Pancreas (tissue), 10 donors: ENCODE measurements at places on chromosomes 5 and 9. TPM values are rescaled to one million over a fixed set of nuclear protein-coding genes. Genes with fewer than 3 reads are reported as not detected.
A peak's percentile ranks its signal among the peaks of the same experiment; 100 is the strongest.

GRCh38 chr9:36797471-36798220 is 225.0 kb downstream of the MELK start:
- no peak for DNase-seq

GRCh38 chr5:88393042-88393441 is 124.4 kb upstream of the TMEM161B start:
- DNase-seq: no peak

- DNase-seq: no peak
These were observed 361.4 kb upstream of the RPS23 start for GRCh38 chr5:82639393-82640144.

The SLC25A2 gene
- 0.20 TPM for total RNA-seq

DNA sequence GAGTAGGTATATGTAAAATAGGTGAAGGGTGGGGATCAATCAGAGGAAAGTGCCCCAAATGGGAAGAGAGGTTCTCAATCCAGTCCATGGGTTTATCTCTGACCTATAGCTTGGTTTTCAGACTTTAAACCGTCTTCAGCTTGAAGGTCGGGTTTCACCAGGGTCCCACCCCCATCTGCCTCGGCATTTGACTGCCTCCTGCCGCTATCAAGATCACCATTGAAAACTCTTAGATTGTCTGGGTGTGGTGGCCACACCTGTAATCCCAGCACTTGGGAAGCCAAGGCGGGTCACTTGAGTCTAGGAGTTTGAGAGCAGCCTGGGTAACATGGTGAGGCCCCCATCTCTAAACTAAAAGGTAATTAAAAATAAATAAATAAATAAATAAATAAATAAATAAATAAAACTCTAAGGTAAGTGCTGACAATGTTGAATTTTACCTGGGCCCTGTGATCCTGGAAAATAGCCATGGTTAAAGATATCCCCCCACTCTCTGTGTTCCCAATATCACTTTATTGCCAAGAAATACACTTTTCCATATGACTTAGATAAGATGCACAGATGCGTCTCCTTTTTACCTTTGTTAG is 48.8 kb downstream of the TARS1 start:
- no peak for DNase-seq

The RGS7BP gene
- total RNA-seq: 0.14 TPM

DNA sequence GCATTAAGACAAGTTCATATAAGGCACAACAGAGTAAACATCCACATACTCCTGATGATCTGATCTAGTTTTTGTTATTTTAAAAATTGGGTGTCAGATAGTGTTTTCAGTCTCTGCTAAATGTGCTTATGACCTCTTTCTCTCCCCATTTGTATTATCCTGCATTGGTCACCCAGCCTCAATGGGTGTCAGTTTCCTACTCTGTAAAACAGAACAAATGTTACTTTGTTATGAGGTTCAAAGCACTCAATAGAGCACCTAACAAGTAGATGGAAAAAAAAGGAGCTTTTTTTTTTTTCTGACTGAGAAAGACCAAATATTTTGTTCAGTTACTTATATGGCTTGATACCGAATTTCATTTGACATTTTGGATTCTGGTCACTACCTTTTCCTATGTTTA is 33.6 kb upstream of the RASGRF2 start:
- no peak for DNase-seq

The IFNB1 gene
- total RNA-seq: not detected

GRCh38 chr5:34502581-34502980 is 153.5 kb upstream of the RAI14 start:
- DNase-seq: no peak

- no peak for DNase-seq
These were observed 35.1 kb downstream of the FAM13B start for GRCh38 chr5:137997726-137998213.

DNA sequence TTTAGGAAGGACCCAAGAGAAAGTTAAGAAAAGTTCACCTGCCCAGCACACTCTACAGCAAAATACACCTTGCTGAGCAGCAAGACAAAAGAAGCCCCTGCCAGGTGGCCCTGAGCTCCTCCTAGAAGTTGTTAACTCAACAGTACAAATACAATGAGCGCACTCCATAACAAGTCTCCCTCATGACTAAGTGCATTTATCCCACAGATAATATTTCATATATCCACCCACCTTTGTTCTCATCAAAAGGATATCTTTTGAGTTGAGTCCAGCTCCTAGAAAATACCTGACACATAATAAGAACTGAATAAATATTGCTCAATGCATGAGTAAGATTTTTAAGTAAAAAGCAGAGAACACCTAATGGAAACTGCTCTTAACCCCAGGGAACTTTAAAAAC is 73.3 kb downstream of the ABCA1 start:
- no peak for DNase-seq

DNA sequence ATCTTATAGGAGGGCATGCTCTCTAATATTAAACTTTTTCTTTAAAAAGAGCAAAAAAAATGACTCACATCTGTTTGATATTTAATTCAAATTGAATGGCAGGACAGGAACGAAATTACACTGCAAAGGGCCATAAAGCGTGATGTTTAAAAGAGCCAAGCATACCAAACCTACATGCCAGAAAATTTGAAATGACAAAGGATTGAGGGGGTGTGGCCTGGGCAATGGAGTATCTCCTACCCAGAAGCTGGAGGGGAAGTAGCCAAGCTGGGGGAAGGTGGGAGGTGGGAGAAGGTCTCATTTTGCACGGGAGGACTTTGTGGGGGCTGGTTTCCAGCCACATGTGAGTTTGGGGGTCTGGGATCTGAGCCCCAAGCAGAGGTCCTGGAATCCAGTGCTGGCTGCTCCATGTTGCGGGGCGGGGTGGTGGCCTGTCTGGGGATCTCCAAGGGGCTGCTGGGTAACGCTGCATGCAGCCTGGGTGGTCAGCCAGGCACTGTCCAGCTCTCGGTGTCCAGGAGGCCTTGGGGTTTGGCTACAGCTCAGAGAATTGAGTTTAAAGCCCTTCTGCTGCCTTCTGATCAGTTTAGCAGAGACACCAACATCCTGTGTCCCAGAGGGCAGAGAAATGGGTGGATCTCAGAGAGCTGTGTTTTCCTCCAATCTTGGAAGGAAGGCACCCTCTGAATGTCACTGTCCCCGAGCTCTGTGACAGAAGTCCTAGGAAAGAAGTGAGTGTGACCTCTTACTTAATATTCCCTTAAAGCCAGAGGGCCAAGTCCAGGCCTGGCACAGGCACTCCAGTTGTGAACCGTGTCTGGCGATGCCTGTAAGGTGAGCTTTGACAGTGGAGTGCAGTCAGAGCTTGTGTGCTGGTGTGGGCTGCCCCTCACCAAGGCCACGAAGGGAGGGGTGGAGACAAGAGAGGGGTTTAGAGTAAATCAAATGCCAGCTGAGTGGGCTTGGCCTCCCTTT is 7.6 kb downstream of the DCANP1 start:
- no peak for DNase-seq

- no peak for DNase-seq
These were observed 1.7 kb downstream of the LCN1 start for GRCh38 chr9:135522931-135523330.

GRCh38 chr5:142716963-142717362 is 31.1 kb upstream of the FGF1 start:
- peak; percentile 33 for DNase-seq

DNA sequence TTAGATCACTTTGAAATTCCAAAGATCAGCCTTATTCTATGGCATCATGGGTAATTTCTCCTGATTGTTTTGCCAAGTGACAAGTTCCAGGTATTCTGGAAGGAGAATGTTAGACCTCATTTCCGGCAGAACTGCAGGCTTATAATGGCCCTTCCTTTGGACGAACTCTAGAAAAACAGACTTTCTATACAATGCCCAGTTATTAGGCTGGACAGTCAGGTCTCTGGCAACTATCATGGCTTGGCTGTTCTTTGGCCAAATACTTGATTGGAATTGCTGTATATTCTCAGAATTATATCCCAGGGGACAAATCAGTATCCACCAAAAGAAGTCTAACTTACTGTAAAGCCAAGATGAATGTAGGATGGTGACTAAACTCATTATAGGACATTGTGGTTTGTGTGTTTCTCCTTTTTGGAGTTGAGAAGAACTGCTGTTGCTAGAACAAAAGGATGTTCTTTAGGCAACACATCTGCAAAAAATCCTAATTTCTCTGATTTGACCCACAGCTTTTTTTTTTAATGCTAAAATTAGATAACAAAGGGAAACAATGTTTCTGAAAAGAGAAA is 69.0 kb downstream of the ADAMTSL1 start:
- no peak for DNase-seq

- no peak for DNase-seq
These were observed 12.7 kb upstream of the EGFL7 start for GRCh38 chr9:136650021-136650420.

DNA sequence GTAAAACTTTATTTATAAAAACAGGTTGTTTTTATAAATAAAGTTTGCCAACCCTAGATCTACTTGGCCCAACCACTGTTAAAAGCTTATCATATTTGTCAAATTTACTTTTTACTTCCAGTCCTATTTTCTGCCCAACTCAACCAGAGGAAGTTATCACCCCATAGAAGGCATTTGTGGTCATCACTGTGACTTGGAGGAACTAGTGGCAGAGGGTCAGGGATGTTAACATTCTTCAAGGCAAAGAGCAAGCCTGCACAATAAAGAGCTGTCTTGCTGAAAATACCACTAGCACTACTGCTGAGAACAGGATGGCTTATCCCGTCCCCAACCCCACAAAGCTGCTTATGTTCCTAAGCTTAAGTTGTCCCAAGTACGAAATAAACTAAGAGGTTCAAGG is 22.3 kb downstream of the TTC33 start:
- DNase-seq: no peak

The ANKRD33B gene
- 2.7 TPM for total RNA-seq

GRCh38 chr9:19552282-19553105 is 143.7 kb downstream of the ACER2 start:
- no peak for DNase-seq

The PRUNE2 gene
- 2.2 TPM for total RNA-seq

GRCh38 chr5:170114271-170114670 is 8.6 kb downstream of the FOXI1 start:
- no peak for DNase-seq

The WDR38 gene
- total RNA-seq: not detected

- no peak for DNase-seq
These were observed 80.0 kb upstream of the TRIO start for GRCh38 chr5:14063138-14063537.

- no peak for DNase-seq
These were observed 158.3 kb upstream of the PITX1 start for GRCh38 chr5:135192351-135192750.

The TAF11L5 gene
- not detected for total RNA-seq

The ASS1 gene
- total RNA-seq: 22.3 TPM

The SEMA5A gene
- total RNA-seq: 8.8 TPM

DNA sequence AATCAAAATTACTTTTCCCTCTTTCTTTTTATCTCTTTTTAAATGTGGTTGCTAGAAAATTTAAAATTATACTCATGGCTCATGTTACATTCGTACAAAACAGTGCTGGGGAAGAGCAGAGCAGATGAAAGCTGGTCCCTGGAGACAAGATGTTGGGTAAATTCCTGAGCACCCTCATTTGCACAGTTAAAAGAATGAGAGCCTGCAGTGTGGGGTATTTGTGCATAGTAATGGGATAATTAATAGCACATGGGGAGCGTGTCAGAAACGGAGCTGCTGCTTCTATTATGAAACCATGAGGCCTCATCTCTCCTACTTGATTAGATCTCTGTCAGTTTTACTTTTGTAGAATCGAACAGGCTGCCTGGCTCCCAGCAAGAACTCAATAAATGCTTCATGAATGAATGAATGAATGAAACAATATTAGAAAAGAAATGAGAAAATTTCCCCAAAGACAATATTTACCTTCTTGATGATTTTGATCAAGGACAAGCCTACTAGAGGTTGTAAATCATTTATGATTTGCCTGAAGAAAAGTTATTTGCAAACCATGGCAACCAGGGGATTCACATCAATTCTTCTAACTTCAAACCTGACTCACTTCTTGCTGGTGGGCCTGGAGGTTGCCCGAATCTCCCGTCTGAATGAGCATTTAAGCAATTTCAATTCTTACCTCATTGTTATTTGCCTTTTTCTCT is 177.2 kb upstream of the TUT7 start:
- DNase-seq: no peak

GRCh38 chr5:144313147-144313726 is 142.6 kb downstream of the KCTD16 start:
- DNase-seq: no peak

- DNase-seq: no peak
These were observed 69.3 kb downstream of the WWC1 start for GRCh38 chr5:168360521-168361285.

GRCh38 chr5:142568283-142568995 is 117.5 kb downstream of the FGF1 start:
- no peak for DNase-seq

DNA sequence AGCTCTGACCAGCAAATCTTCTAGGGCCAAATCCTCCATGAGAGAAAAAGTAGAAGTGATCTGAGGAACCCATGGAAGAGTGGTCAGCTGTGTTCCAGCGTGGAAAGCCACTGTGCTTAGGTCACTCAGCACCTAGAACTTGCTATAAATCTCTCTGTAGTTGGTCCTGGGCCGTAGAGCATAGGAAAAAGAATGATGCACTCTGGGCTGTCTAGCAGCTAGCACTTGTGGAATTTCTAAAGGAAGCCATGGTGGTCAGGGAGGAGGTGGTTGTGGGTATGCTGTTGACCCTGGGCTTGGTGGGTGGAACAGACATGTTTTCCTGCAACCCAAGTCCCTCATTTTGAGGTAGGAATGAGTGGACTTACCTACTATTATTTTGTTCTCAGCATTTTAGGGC is 48.1 kb downstream of the GGTA1 start:
- no peak for DNase-seq

The AP3B1 gene
- 21.6 TPM for total RNA-seq

GRCh38 chr9:6761306-6761705 is 3.5 kb downstream of the KDM4C start:
- DNase-seq: no peak

The HSDL2 gene
- 11.3 TPM for total RNA-seq

- DNase-seq: no peak
These were observed 119.7 kb upstream of the SPATA31C2 start for GRCh38 chr9:88258024-88258423.

GRCh38 chr5:151750121-151750520 is 8.3 kb downstream of the ATOX1 start:
- no peak for DNase-seq

The NUTM2F gene
- total RNA-seq: not detected

GRCh38 chr9:136292026-136292538 is 11.8 kb downstream of the CCDC187 start:
- no peak for DNase-seq

GRCh38 chr9:20269620-20270019 is 352.7 kb downstream of the MLLT3 start:
- DNase-seq: no peak

The SLC6A18 gene
- total RNA-seq: not detected

GRCh38 chr9:109880276-109881169 is 100.5 kb downstream of the PALM2AKAP2 start:
- DNase-seq: no peak

GRCh38 chr5:178476531-178476930 is 113.7 kb downstream of the COL23A1 start:
- no peak for DNase-seq

- no peak for DNase-seq
These were observed 14.9 kb upstream of the STC2 start for GRCh38 chr5:173342813-173343755.

The GABRA6 gene
- total RNA-seq: not detected

- no peak for DNase-seq
These were observed 58.4 kb upstream of the NUDT12 start for GRCh38 chr5:103620851-103621547.

GRCh38 chr9:117412841-117413240 is 2.0 kb downstream of the ASTN2 start:
- DNase-seq: peak; percentile 15

- no peak for DNase-seq
These were observed 6.2 kb upstream of the PTCH1 start for GRCh38 chr9:95522871-95523370.
